NK-92 treated with Interleukin-12 subunit alpha and Interleukin-12 subunit beta, amount 100 ng/mL, for 24 hours (cell line): ENCODE measurements at places on chromosomes 7 and 10.

GRCh38 chr10:14350006-14350405, 19.3 kb upstream of the FRMD4A start:
- no peak for DNase-seq

GRCh38 chr10:94111367-94111766, 117.6 kb downstream of the PLCE1 start:
- no peak for DNase-seq

DNA sequence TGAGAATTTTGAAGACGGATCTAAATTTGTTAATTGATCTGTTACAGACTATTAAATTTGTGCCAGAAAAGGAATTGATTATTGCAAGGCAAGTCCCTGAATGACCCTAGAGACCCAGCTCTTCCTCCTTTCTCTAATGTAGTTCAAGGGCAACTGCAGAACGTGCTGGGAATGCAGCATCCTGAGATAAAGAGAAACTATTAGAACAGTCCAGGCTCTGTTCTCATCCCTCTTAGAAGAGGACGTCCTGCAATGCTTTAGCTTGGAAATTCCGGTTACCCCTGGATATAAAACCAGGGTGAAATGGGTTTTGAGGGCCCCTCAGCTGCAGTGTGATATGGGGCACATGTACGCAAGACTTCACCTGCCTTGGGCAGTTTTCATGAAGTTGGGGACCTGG, 67.3 kb downstream of the PTN start:
- no peak for DNase-seq

- DNase-seq = no peak
Observed at GRCh38 chr7:92052684-92053083, 81.6 kb downstream of the CYP51A1 start.

- DNase-seq = no peak
Observed at GRCh38 chr7:142425281-142425680, 167.4 kb upstream of the PRSS58 start.

GRCh38 chr10:132332433-132332754, 401 bp downstream of the LRRC27 start:
- DNase-seq = no peak

- no peak for DNase-seq
Observed at GRCh38 chr7:127665922-127666321, 13.9 kb downstream of the SND1 start.

DNA sequence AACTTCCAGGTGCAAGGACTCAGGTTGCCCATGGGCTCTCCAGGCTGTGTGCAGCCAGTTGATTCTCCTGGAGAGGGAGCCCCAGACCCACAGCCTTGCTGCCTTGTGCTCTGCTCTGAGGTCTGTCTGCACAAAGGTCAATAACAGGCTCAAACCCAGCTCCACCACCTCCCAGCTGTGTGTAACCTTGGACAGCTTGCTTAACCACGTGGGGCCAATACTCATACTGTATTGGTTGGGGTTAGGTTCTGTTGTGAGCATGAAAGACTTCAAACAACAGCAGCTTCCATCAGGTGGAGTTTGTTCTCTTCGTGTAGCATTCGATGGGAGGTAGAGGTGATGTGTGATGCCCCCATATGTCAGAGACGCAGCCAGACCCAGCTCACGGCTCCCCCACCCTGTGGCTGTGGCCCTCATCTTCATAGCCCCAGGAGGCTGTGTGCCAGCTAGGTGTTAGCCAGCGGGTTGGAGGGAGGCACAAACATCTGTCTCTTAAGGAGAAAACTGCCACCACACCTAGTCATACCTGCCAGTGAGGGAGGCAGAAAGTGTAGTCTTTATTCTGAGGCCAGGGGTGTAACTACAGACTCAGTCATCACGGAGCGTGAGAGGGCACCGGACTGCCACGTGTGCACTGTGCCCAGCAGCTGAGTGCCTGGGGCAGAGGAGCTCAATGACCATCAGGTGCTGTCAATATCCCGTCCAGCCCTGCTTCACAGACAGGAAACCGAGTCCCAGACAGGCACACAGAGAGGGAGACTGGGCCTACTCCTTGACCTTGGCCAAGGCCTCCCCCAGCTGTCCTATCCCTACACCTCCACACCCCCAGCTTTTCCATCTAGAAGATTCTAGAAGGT, 8.1 kb upstream of the POLD2 start:
- no peak for DNase-seq

GRCh38 chr7:151243045-151243349, 5.5 kb downstream of the SMARCD3 start:
- DNase-seq = no peak

DNA sequence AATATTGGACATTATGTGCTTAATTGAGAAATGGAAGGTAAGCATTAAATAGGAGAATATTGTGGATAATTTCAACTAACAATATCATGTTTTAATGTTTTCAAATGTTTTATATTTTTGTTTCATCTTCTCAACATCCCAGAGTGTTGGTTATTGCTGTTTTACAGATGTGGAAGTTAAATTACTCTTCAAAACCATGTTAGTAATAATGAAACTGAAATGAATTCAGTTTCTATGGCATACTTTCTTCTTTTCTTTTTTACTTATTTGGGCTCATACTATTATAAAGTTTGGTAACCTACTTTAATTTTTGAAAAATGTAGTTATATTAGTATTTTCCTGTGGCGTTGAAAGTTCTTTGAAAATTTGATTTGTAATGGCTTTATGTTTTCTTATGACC, 4.2 kb downstream of the GLRX3 start:
- no peak for DNase-seq

GRCh38 chr10:42593284-42593683, 45.1 kb downstream of the ZNF33B start:
- DNase-seq = no peak

DNA sequence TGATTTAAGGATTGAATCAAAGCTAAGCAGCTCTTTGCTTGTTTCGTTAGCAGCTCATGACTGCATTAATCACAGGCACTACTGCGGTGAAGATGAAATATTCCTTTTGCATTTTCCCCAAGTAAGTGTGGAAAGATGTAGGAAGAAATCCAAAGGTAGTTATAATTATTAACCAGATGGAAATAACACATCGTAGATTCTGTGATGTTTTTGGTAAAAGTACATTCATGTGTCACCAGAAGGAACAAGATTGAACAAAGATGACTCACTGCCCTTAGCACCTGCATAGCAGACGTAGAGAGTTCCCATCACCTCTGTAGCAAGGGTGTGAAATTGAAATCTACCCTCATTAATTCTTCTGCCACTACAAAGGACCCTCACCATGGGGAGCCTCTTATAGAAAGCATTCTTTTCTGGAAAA, 37.1 kb downstream of the SMURF1 start:
- DNase-seq = no peak

GRCh38 chr10:96768136-96768535, 47.8 kb upstream of the PIK3AP1 start:
- no peak for DNase-seq

DNA sequence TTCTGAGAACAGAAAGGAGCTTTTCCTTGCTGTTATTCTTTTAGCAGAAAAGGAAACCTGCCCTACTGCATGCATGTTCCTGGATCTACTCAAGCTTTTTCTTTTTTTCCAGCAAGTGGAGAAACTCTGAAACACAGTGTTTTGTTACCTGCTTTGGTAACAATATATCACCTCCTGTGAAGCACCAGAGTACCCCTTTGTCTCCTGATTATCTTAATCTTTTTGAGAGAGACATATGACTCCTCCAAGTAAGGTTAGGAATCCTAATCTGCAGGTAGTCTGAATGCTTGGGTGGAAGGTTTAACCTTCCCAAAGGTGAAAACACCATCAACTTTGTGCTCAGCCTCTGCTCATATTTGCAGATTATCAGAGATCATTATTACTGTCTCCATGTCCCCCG, 93.1 kb downstream of the MAPK8 start:
- DNase-seq = no peak
